MV-4-11 (cell line): ENCODE measurements at places on chromosomes 12 and 14.
A peak's percentile ranks its signal among the peaks of the same experiment; 100 is the strongest.

DNA sequence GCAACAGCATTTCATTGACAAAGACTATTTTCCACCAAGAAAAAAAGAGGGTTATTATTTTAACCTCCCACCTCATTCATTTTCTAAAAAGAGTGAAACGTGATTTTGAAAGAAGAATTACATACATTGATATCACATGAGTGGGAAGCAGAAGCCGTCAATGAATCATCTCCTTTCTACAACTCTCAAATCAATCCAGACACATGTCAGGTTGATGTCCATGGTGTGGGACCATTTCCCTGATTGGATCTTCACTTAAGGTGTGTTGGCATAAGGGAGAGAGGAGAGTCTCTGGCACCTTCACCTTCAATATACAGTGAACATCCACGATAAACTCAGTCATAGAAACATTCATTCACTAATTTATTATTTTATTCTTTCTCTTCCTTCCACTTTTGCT is 1095.1 kb downstream of the BCL11B start:
- DNase-seq: no peak

GRCh38 chr12:27493260-27493940 is 30.6 kb upstream of the PPFIBP1 start:
- DNase-seq: peak; percentile 71

DNA sequence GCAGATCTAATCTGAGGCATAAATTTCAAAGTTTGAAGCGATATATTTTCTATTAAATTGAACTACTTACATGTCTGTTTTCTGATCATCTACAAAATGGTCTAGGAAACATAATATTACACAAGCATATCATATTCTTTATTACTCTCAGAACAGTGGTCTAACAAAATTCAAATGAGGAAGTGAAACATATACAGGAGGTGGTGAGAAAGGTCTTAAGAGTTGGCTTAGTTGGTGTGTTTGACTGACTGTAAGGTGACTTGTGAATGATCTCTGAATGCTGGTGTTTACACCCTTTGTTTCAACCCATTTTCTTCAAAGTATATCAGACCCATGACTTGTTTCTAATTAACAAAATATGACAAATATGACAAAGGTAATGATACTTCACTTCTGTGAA is 1156.8 kb downstream of the SLC16A7 start:
- peak; percentile 77 for DNase-seq

DNA sequence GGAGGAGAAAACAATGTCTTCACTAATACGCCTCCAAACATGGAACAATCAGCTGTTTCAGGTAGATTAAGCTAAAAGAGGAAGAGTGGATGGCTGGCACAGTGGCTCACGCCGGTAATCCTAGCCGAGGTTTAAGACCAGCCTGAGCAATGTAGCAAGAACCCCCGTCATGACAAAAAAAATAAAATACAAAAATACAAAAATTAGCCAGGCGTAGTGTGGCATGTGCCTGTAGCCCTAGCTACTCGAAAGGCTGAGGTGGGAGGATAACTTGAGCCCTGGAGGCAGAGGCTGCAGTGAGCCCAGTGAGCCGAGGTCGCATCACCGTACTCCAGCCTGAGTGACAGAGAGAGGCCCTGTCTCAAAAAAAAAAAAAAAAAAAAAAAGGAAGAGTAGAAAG is 1.2 kb upstream of the MED13L start:
- peak; percentile 64 for DNase-seq

DNA sequence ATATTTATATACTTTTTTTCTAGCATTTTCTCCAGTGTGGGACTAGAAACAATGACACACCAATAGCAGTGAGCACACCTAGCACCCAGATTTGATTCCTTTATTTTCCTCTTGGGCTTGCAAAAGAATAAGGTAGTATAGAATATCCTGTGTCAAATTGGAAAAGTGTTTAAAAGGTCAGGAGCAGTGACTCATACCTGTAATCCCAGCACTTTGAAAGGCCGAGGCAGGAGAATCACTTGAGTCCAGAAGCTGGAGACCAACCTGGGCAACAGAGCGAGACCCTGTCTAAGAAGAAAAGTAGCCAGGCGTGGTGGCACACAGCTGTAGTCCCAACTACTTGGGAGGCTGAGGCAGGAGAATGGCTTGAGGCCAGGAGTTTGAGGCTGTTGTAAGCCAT is 53.8 kb upstream of the SGPP1 start:
- no peak for DNase-seq

- no peak for DNase-seq
Observed at GRCh38 chr12:74644681-74645080, 107.0 kb downstream of the ATXN7L3B start.

- DNase-seq: no peak
Observed at GRCh38 chr12:124120739-124121138, 147.7 kb downstream of the ZNF664 start.

DNA sequence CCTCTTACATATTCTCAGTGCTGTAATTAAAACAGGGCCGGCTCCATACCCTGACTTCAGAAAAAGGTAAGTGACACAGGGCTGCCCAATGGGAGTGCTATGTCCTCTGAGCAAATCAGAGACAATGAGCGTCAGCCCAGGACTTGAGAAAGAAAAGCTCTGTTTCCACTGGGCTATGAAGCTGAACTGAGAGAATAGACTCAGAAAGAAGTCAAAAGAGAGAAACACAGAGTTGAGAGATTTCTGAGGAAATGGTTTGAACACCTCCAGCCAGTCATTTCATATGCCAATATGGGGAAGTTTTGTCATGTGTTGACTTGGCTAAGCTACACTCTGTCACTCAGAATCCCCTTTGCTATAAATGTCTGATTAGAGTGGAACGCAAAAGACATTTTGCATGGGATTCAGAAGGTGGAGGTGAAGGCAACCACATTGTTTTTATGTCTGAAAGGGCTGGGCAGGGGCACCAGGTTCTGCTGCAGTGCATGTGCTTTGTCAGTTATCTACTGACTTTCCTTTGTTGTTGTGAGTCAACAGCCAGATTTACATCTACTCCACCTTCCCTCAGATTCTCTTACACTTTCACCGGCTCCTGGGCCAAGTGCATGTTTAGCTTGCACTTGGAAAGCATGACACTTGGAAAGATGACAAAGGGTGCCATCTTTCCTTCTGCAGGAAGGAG is 313.3 kb downstream of the DUSP6 start:
- peak; percentile 44 for DNase-seq

DNA sequence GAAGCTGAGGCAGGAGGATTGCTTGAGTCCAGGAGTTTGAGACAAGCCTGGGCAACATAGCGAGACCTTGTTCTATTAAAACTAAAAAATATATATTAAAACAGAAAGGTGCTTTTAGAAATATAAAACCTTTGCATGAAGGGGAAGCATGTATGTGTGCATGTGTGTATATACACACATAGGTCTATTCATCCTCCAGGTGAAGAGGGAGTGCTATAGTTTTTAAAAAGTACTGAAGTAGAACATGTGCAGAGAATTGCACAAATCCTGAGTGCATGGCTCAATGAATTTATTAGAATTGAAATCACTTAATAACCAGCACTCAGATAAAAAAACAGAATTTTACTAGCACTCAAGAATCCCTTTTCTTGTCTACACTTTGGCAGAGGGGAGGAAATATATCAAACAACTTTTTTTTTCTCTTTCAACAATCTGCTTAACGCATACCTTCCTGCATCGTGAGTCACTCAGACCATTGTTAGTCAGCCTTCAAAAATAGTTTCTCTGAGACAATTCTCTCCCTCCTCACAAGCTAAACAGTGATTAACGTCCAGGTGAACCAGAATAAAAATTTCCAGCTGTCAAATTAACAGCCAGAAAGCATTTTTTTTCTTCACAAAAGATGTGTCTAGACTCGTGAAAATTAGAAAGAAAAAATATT is 17.7 kb upstream of the NEDD1 start:
- no peak for DNase-seq

GRCh38 chr12:93379326-93379980 is 1.7 kb downstream of the NUDT4 start:
- DNase-seq: no peak

- DNase-seq: peak; percentile 90
Observed at GRCh38 chr12:6550294-6551062, 5.4 kb downstream of the IFFO1 start.

GRCh38 chr12:98856897-98857540 is 211.9 kb downstream of the APAF1 start:
- no peak for DNase-seq

DNA sequence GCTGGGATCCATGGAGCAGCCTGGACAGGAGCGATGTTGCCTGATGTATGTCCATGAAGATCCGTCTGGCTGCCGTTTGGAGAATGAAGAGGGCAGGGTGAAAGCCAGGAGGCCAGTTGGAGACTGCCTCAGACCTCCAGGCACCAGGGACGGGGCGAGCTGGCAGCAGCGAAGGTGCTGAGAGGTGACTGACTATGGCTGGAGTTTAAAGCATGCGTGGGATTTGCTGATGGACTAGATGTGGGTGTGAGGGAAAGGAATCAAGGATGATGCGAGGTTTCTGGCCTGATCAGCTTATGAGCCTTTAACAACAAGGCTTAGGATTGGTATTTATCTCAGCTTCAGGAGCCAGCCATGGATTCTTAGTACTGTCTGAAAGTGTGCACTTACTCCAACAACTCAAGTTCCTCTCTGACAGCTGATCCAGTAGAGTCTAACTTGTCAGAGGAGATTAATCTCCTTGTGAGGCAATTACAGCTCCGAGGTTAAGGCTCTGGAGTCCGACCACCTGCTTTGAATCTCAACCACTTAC is 49.4 kb downstream of the DYNC1H1 start:
- no peak for DNase-seq

- no peak for DNase-seq
Observed at GRCh38 chr12:84807249-84807648, 105.3 kb downstream of the SLC6A15 start.

DNA sequence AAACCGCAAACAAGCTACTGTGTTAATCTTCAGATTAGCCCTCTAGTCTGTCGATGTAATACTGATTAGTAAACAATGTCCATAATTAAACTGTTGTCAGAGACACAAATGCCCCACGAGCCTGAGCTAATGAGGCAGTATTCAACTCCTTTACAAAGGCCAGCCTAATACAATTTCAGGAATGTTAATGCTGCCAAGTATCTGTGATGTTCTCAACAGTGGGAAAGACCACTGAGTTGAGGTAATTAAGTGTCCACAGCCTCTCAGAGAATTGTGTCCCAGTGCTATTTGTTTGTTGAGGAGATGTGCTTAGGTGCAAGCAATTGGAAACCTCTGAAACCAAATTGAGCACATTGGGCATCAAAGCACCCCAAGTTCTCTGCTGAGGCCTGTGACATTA is 139.4 kb upstream of the CDKN3 start:
- no peak for DNase-seq

- no peak for DNase-seq
Observed at GRCh38 chr12:128863957-128864356, 10.7 kb downstream of the GLT1D1 start.

- peak; percentile 19 for DNase-seq
Observed at GRCh38 chr14:52473557-52473956, 78.7 kb downstream of the TXNDC16 start.

- DNase-seq: no peak
Observed at GRCh38 chr12:67592228-67593011, 56.1 kb upstream of the DYRK2 start.

DNA sequence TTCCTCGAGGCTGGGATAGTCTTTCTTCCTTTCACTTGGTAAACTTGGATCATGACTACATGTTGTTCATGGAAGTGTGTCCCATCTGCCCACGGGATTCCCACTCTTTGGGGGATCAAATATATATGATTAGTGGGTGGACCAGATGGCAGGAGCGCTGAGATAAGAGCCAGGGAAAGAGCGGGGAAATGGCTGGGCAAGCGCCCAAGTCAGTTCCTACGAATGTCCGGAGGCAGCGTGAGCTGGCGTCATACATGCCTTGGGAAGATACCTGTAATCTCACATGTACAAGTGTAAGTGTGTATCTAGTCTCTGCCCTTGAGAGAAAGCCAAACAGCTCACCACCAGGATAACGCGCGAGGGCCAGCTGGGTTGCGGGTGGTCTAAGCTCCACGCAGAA is 62.3 kb downstream of the FZD10 start:
- DNase-seq: no peak

DNA sequence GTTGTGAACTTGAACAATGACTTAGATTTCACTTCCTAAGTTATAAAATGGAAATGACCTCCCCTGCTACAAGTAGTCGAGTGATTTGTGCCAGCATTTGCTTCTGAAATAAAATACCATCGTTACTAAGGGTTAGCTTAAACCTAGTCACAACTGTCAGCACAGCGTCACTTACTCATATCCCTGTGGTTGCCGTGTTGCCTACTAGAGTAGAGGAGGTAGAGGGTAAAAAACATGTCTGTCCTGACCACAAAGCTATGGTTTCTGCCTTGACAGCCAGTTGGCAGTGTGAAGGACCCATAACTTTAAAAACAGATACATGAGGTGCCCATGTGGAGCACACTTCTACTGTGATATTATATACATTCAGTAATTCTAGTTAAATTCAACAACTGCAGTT is 234.2 kb upstream of the RGS6 start:
- DNase-seq: peak; percentile 61

GRCh38 chr12:49869816-49870500 is 27.1 kb upstream of the BCDIN3D start:
- no peak for DNase-seq

GRCh38 chr14:98551028-98551427 is 721.0 kb downstream of the BCL11B start:
- DNase-seq: no peak

GRCh38 chr12:108783446-108783845 is 52.1 kb upstream of the CORO1C start:
- DNase-seq: no peak

DNA sequence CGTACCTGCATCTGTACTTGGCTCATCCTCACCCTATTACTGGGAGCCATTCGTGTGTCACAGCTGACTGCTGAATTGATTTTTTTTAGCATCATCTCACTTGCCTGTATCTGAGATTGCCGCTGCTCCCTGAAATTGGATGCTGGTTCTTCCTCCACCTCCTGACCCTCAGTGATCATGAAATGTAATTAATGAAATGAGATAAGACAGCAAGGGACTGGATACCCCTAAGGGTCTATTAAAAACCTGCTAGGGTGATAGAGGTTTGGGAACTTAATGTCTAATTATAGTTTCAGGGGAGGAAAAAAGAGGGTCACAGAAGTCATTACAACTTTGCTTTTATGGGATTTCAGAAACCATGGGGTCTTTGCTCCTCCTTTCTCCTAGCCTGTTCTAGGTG is 410.6 kb downstream of the DPF3 start:
- no peak for DNase-seq

GRCh38 chr14:22524784-22525161 is 64.3 kb downstream of the DAD1 start:
- no peak for DNase-seq

DNA sequence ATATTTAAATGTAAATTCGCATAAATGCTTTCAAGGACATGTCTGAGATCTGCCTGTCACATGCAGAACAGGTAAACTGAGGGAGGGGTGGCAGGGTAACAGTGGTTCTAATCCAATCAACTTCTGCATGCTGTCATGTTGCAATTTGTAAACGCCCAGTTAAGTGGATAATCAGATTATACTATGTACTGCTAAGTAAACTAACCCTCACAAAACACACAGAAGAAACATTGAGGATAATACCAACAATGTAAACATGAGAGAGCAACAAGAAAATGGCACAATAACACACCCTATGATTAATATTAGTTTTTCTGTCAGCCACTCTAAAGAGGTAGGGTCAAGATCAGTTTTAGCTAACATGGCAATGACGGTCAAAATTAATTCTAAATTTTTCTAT is 123.7 kb downstream of the KIF21A start:
- DNase-seq: no peak
